Fibroblast of villous mesenchyme (primary cell): ENCODE measurements at places on chromosomes 13 and 19.

DNA sequence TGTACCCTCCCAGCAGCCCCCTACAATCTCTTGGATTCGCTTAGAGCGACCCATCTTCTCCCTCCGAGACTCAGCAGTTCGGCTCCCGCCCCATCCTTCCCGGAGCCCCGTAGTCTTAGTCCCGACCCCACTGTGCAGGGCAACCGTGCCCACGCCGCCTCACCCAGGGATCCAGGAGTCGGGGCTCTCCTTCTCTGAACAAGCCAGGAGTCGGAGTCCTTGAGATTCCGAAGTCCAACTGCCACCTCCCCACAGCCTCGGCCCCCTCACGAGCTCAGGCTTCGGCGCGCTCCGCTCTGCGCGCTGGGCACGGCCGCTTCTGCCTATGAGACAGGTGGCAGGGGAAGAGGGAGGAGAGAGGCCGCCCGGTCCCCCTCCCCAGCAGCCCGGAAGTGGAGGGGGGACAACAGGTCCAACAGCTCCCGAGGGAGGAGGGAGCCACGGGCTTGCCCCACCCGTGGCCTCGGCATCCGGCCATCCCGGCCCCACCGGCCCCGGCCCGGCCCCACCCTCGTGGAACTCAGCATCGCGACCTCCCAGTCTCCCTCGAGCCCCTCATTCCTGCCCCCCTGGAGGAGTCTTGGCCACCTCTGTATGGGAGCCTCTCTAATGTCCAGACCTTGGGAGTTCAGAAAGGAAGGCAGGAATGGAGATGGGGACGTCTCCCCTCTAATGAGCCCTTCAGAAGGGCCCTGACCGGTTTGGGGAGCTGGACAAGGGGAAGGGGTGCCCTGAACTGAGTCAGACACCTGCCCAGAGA, at the start of gene PHLDB3:
Gene PHLDB3 (minus strand): TSS at position 321 of the 760 bp plus-strand sequence. CDS start 628 bp downstream, outside the sequence.
- no peak for DNase-seq

- no peak for DNase-seq
Measured at GRCh38 chr13:43981091-43981490, 101.4 kb downstream of the LACC1 start.

- no peak for DNase-seq
Measured at GRCh38 chr19:6374161-6374709, 1.5 kb downstream of the PSPN start.

GRCh38 chr13:50711131-50711815, 132.2 kb downstream of the DLEU7 start:
- no peak for DNase-seq

DNA sequence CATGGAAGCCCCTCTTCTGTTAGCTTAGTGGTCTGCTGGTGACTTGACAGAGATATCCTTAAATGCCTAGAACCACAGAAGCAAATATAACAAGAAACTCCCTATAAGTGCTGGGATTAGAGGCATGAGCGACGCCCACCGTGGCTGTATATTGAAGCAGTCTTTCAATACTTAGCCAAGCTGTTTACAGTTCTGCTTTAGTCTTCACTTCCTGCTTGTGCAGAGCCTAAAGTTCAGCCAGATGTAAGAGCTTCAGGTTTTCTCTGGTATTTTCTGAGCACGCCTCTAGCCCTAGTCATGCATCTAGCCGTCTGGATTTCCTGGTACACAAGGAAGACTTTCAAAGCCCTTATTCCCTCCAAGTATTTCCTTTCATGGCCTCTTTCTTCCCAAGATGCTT, 28.5 kb downstream of the TRPM4 start:
- DNase-seq = no peak

DNA sequence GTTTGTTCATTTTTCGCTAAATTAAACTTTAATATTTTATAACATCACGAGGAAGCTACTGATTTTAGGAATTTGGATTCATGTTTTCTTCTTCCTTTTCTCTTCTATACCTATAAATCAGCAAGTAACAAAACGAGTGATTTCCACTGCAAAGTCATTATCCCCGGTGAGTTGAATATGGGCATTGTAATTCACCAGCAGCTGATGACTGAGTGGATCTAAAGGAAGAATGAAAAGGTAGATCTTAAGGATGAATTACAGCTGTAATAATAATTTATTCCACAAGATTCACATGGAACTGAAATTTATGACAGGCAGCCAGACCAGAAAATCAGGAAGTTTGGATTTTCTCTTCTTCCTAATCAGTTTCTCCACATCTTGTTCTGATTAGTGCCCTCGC, 111.4 kb downstream of the GPC6 start:
- no peak for DNase-seq

GRCh38 chr19:21084343-21084742, 2.3 kb downstream of the ZNF714 start:
- DNase-seq = peak; percentile 73

- DNase-seq = no peak
Measured at GRCh38 chr19:13241231-13242104, 91.3 kb downstream of the IER2 start.

DNA sequence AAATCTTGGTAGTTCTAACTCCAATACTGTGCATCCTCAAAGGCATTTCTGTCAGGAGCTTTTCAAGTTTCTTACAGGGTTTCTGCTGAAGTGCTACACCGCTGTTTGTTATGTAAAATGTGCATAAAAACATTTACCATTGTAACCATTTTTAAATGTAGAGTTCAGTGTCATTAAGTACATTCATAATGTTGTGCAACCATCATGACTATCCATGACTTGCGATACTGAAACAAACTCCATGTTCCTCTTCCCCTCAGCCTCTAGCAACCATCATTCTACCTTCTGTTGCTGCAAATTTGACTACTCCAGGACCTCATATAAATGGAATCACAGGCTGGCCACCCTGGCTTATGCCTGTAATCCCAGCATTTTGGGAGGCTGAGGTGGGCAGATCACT, 14.4 kb upstream of the SLC25A42 start:
- DNase-seq = no peak

DNA sequence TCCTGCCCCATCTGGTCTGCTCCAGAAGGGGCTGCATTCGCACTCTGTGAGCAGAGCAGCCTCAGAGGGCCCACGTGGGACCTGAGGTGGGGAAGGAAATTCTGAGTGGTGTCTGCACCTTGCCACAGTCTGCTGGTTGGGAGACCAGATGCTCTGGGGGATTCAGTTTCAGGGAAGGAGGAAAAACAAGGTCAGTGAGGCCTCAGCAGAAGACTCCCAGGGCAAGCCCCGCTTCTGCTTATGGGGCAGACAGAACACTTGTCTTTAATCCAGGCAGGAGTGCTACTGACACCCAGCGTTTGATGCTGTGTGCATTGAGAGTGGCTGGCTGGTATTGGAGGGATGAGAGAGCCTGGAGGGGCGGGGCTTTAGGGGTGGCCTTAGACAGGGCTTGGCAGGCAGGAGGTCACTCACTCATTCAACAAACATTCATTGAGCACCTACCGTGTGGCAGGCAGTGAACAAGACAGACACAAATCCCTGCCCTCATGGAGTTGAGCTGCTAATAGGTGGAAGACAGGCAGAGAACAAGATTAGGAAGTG, 4.9 kb upstream of the CLEC17A start:
- DNase-seq = no peak

- DNase-seq = no peak
Measured at GRCh38 chr13:57056601-57057180, 84.0 kb upstream of the PRR20A start.

DNA sequence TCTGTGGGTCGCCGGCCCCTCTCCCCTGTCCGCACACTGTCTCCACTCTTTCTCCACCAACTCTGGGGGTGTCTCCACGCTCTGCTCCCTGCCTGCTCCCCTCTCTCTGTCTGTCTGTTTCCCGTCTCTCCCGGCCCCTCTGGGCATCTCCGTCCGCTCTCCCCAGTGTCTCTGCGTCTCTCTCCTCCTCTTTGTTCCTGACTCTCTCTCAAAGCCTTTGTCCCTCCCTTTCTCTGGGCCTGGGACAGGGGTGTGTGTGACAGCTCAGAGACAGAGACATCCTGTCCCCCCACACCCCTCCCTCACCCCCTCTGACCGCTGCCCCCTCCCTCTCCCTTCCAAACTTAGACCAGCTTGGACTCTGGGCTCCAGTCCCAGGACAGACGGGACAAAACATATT, 668 bp upstream of the SBK3 start:
- DNase-seq = no peak

DNA sequence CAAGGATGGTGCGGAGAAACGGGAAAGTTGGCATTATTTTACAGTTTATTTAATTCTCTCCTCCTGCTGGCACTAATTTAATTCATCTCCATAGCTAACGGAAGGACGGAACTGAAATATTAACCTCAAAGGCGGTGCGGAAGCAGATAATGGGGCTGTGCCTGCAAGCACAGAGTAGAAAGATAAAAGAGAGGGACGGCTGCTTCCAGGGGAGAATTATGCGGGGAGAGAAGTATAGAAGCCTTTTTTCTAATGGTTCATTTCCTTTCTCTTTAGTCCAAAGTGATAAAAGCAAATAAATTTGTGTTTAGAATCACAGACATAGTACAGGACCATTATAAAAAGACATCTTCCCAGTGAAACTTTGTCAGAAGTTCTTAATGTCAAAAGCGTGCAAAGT, 34.5 kb upstream of the UQCRFS1 start:
- DNase-seq = no peak

- DNase-seq = peak; percentile 58
Measured at GRCh38 chr13:41222259-41222852, 28.0 kb upstream of the KBTBD7 start.

DNA sequence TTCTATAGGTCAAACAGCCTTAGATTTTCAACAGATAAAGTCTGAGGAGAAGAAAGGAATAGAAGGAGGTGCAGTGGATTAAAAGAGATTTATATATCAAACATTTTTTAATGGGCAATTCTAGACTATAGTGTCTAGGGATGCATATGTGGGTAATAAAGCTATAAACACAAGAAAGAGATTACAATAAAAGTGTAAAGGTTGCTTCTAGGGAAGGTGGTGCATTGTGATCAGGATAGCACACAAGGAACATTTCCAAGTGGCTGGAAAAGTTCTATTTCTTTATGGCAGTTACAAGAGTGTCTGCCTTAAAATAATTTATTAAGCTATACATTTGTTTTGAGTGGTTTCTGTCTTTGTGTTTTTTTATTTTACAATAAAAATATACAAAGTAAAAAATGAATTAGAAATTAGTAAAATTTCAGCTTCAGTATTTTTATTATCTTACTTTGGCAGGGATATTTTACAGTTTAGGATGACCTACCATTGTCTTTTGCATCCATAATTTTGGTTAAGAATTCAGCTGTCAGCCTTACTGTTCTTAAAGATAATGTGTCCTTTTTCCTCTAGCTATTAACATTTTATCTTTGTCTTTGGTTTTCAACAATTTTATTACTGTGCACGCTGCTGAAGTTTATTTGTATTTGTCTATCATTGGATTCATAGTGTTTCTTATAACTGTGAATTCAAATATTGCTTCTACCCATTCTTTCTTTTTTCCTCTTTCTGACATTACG, 221.8 kb downstream of the LACC1 start:
- no peak for DNase-seq

DNA sequence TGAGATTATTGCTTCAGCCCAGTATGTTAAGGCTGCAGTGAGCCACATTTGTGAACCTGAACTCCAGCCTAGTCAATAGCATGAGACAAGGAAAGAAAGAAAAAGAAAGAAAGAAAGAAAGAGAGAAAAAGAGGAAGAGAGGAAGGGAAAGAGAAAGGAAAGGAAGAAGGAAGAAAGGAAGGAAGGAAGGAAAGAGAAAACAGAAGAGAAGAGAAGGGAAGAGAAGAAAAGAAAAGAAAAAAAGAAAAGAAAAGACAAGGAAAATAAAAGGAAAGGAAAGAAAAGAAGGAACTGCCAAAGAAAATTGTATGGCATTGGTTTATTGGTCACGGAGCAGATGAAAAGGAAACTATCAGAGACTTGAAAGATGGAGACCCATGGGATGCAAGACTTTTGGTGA, 1158.8 kb downstream of the OLFM4 start:
- no peak for DNase-seq

GRCh38 chr13:107025991-107026390, 458.1 kb upstream of the ARGLU1 start:
- no peak for DNase-seq

GRCh38 chr19:11378319-11379189, 4.1 kb downstream of the SWSAP1 start:
- peak; percentile 37 for DNase-seq

DNA sequence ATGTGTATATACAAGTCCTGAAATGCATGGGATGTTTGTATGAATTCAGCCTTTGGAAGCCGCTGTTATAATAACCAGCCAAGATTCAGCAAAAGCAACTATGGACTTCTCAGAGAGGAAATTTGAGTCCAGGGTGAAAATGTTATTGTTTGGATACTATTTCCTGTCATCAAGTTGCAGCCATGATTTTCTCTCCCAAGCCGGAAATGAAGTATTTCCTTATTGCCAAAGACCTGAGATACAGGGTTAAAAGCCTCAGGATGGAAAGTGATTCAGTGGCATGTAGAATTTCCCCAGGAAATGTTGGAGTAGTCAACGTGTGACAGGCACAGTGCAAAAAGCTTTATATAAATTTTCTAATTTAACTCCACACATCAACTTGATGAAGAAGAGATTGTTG, 133.9 kb downstream of the IRS2 start:
- no peak for DNase-seq
